ENCODE measurements at places on chromosomes 2 and 18. TPM values are rescaled to one million over a fixed set of nuclear protein-coding genes. Genes with fewer than 3 reads are reported as not detected.

GRCh38 chr2:197010200-197011020, 83.9 kb upstream of the PGAP1 start:
- DNase-seq: no peak

DAW1 gene
- not detected for total RNA-seq

GRCh38 chr2:241985986-241986329, 116.4 kb downstream of the RTP5 start:
- no peak for DNase-seq

DNA sequence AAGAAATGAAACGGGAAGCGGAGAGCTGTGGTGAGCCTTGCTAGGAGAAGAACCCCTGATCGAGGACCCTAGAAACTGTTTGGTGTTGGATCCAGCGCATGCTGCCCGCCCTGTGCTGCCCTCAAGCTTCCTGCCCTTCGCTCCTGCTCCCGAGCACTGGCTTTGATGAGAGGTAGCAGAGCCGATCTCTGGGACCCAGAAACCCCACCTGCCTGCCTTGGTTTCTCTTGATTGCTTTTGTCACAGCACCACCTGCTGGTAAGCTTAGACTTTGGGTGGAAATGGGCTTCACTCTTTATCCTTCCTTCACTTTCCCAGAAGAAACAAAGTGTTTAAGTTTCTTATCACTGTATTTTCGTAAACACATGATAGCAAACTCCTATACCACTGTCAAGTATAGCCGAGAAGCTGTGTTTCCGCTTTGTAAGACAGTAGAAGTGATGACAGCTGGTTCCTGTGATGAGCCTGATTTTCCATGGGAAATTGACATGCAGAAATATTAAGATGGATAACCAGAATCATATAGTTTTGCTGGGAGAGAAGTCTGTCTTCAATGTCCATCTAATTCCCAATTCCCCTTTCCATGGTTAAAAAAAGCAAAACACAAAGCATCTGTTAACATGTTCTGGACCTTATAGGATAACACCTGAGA, 267.4 kb downstream of the PHLPP1 start:
- DNase-seq: peak; percentile 29

GRCh38 chr18:74264303-74265020, 27.3 kb downstream of the CYB5A start:
- peak; percentile 30 for DNase-seq

GRCh38 chr18:42765302-42765701, 350.2 kb downstream of the RIT2 start:
- no peak for DNase-seq

SCYGR4 gene
- total RNA-seq: not detected

GRCh38 chr2:15620857-15621471, 29.3 kb downstream of the DDX1 start:
- no peak for DNase-seq

DNA sequence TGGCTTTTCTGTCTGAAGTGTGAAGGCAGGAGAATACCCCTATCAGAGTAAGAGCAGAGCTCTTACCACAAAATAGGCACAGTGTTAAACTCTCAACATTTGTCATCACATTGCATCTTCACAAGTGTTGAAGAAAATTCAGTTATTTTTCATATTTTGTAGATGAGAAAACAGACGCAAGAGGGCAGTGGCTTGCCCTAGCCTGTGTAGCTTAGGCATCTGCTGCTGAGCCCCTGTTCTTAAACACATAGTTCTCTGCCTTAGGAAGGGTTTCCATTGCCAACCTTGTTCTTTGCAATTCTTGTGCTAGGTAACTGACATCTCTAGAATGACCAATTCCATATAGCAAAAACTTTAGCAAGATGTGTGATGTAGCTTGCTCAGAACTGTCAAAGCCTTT, 112.7 kb upstream of the RMDN2 start:
- no peak for DNase-seq

DNA sequence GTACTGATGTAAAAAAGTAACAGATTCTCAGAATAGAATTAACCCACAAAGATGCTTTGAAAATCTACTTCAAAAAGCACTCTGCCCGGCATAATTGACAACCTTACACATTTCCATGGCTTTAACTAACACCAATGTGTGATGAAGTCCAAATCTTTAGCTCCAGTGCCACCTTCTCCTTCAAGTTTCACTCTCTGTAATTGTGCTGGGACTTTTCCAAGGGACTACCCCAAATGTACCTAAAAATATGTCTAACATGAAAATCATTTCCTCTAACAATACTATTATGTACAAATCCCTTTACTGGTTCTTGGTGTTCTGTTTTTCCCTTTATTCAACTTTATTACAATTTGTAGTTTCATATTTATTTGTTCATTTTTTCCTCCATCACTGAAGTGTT, 20.6 kb upstream of the UBE2E3 start:
- DNase-seq: no peak

DNA sequence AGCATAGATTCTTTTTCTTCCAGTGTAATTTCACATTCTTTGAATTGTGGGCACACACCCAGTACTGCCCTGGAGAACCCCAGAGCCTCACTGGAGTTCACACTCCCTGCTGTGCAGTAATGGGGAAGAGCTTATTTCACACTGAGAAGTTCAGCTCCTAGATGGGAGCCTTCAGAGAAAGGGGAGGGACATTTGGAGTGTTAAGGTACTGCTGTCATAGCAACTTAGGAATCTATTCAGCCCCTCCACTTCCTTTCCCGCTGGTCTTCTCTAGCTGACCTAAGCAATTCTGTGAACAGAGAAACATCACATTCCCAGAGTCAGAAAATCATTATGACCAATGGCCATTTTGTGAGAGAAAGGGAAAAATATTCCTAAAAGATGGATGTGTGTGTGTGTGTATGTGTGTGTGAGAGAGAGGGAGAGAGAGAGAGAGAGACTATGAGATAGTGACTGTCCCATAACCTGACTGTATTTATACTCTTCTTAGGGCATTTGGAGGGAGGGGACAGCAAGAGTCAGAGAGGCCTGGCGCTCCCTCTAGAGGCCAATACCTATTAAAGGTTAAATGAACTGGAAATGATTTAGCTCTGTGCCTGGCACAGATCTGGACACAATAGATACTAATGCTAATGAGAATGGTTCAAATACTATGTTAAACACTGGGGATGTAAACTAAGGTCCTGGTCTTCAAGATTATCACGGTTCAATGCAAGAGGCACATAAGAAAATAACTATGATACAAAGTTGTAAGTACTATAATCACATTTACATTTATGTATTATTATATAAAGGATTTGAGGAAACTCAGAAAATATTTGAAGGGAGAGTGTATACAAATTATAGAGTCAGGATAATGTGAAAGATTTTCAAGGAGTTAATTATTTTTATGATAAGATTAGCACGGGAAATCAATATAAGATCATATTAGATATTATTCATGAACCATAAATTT, 41.5 kb upstream of the RPE start:
- no peak for DNase-seq

- DNase-seq: no peak
Measured at GRCh38 chr18:48412339-48412929, 3.3 kb upstream of the ZBTB7C start.

DLGAP1 gene
- total RNA-seq: 0.10 TPM

- no peak for DNase-seq
Measured at GRCh38 chr2:38122344-38122743, 46.4 kb upstream of the CYP1B1 start.
